Fibroblast of skin of abdomen (primary cell): ENCODE measurements at places on chromosomes 7 and 10.

DNA sequence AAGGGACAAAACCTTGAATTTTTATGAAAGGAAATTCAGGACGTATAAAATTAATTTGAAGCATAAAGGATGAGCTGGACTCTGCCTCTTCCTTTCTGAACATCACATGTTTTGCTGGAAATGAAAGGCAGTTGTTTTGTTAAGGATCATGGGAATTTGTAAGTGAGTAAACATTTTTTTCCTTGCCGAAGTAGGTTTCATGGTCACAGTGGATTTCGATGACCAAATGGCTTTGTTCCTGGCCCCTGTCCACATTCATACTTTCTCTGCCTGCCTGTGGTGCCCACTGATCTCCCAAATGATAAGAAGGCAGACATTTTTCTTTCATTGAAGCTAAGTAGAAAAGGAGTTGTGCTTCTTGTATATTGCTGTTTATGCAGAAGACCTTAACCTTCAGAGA, 104.2 kb downstream of the ARID5B start:
- DNase-seq: no peak

GRCh38 chr7:37249240-37249639, 199.4 kb downstream of the ELMO1 start:
- no peak for DNase-seq

DNA sequence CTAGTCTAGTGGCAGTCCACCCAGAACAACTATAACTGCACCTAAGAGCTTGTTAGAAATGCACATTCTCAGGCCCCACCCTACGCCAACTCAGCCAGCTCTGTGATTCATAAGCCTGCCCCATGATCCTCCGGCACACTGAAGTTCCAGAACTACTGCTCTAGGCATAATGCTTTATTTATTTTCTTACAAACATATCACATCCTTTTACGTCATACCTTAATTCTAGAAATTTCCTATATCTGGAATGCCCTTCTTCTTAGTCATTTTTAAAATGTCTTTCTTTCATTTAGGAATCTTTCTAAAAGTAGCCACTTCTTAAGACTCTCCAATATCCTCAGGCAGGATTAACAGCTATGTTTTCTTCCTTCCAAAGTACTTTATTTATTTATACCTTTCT, 480.1 kb downstream of the INHBA start:
- DNase-seq: no peak

GRCh38 chr7:101300465-101301376, 20.9 kb downstream of the IFT22 start:
- DNase-seq: no peak

GRCh38 chr10:63711867-63712716, 190.9 kb downstream of the REEP3 start:
- DNase-seq: peak; percentile 96

DNA sequence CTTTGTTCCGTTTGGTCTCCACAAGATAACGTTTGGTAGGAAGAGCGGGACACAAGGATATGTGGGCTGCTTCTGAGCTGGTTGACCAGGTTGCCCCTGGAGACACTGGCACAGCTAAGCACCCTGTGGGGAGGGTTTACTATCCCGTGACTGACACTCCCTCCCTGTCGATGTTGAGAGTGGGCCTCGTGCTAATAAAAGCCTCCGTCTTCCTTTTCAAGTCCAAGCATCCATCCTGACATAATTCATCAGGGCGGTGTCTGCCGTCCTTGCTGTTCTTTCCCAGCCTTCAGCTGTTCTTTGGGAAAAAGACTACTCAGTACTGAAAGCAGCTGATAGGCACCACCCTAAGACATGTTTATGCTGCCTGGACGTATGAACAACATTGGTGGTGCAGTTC, 49.6 kb downstream of the SHH start:
- DNase-seq: no peak

GRCh38 chr10:84850826-84851225, 522.4 kb downstream of the CCSER2 start:
- DNase-seq: no peak

- DNase-seq: no peak
These were observed 67.9 kb upstream of the OGDHL start for GRCh38 chr10:49830016-49830415.

DNA sequence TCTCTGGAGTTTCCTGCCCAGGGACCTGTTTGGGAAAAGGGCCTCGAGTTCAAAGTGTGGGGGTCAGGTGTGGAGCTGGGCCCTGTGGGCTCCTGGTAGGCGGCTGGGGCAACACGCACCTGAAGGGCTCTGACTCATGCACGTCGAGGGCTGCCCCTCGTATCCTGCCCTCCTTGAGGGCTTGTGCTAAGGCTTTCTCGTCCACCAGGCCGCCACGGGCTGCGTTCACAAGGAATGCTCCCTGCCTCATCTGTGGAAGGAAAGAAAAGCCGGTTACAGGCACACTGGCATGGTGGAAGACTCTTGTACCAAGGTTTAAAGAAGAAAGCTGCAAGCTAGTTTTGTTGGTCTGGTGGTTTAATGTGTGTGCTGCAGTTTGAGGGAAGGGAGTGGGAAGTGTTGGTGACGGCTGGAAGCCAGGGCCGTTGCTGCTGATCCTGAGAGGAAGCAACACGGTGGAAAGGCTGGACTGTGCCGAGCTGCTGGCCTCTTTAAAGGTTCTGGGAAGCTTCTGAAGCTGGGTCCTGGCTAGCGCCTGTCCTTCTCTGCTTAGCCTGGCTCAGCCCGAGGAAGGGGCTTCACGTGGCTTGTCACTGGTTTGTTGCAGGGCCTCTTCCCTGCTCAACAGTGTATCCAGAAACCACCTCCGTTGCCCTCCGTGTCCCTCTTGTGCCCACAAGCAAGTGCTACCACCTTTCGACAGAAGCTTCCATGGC, 52.0 kb downstream of the ZRANB1 start:
- no peak for DNase-seq
